ENCODE measurements at places on chromosomes 7 and 10. TPM values are rescaled to one million over a fixed set of nuclear protein-coding genes. Genes with fewer than 3 reads are reported as not detected.

AKR1C1 gene
- 54.5 TPM for total RNA-seq

NRCAM gene
- total RNA-seq: 2.6 TPM

ATP5F1C gene
- 183 TPM for total RNA-seq

ACBD7 gene
- not detected for total RNA-seq

RBM33 gene
- 67.2 TPM for total RNA-seq

RELN gene
- total RNA-seq: 3.7 TPM

GRCh38 chr7:129824291-129825208 lies 128.2 kb downstream of the UBE2H start:
- H3K4me3 ChIP-seq: peak overlapping the region; percentile 79
- DNase-seq: no peak
- peak overlapping the region; percentile 8 for H3K27ac ChIP-seq
- H3K4me1 ChIP-seq: peaks cover 17% of the 10 kb centered on the region
- H3K36me3 ChIP-seq: no peaks in the 10 kb centered on the region

GRCh38 chr10:43939939-43940820 lies 291.5 kb upstream of the ZNF32 start:
- no peaks in the 10 kb centered on the region for H3K27me3 ChIP-seq
- H3K27ac ChIP-seq: no peak overlapping the region
- no peak for DNase-seq
- H3K36me3 ChIP-seq: no peaks in the 10 kb centered on the region
- no peak overlapping the region for H3K4me3 ChIP-seq
- peaks cover 4% of the 10 kb centered on the region for H3K4me1 ChIP-seq

- no peak overlapping the region for H3K27ac ChIP-seq
- H3K4me1 ChIP-seq: no peaks in the 10 kb centered on the region
- H3K27me3 ChIP-seq: no peaks in the 10 kb centered on the region
- DNase-seq: no peak
- H3K4me3 ChIP-seq: no peak overlapping the region
Observed at GRCh38 chr7:81007051-81007450, 88.2 kb upstream of the SEMA3C start.

- H3K27me3 ChIP-seq: no peaks in the 10 kb centered on the region
- H3K36me3 ChIP-seq: no peaks in the 10 kb centered on the region
- peak overlapping the region; percentile 51 for H3K27ac ChIP-seq
- DNase-seq: peak; percentile 75
- H3K4me3 ChIP-seq: peak overlapping the region; percentile 71
- H3K4me1 ChIP-seq: peaks cover 13% of the 10 kb centered on the region
Observed at GRCh38 chr7:100604976-100605911, 3.1 kb downstream of the PCOLCE start.

- H3K27me3 ChIP-seq: no peaks in the 10 kb centered on the region
- H3K27ac ChIP-seq: no peak overlapping the region
- no peak for DNase-seq
Observed at GRCh38 chr7:107551936-107552335, 11.8 kb downstream of the COG5 start.

DNA sequence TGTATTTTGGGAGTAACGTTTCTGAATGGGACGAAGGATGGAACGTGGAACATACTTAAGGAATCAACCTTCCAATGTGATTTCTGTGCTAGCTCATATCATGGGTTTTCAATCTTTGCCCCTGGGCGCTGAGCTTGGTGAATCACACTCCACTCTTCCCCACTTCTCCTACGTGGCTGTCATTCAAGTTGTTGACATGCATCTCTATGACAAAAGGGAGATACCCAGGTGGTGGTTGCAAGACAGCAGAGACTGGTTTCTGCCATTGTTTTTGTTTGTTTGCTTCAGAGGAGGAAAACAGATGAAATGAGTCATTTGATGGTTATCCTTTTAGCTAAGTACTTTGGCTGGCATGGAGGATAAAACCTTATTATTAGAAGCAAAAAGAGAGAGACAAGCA lies 573.9 kb downstream of the GATA3 start:
- no peaks in the 10 kb centered on the region for H3K4me1 ChIP-seq
- no peaks in the 10 kb centered on the region for H3K27me3 ChIP-seq
- H3K27ac ChIP-seq: no peak overlapping the region
- no peaks in the 10 kb centered on the region for H3K36me3 ChIP-seq
- no peak for DNase-seq

DNA sequence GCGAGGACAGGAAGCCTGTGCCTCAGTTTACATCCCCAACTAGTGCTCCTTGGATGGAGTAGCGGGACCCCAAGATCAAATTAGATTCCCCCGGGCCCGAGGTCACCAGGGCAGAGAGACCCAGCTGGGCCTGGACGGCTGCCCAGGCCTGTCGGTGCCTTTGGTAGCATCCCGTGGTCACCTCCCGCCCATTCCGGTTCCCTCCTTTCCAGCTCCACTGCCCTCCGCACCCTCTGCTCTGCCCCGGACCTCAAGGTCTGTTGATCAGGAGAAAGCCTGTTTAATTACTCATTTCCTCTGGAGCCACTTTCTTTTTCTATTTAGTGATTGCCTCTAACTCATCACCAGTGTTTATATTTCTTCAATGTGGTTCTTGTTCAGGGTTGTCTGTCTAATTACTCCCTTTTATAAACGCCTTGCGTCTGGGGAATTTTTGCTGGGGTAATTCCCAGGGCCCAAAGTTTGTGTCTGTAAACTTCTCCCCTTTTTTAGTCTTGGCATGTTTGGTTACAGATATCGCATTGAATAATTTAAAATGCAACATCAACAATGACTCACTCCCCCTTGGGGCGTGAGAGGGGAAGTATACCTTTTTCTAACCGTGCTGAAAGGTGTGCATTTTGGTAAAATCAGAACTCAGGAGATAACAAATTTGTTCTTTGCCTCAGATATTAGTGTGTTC lies 1.9 kb downstream of the FOXK1 start:
- peak overlapping the region; percentile 89 for H3K27ac ChIP-seq
- no peaks in the 10 kb centered on the region for H3K27me3 ChIP-seq
- H3K4me1 ChIP-seq: peaks cover 40% of the 10 kb centered on the region
- peak overlapping the region; percentile 88 for H3K4me3 ChIP-seq
- DNase-seq: peak; percentile 72
- H3K36me3 ChIP-seq: no peaks in the 10 kb centered on the region

DNA sequence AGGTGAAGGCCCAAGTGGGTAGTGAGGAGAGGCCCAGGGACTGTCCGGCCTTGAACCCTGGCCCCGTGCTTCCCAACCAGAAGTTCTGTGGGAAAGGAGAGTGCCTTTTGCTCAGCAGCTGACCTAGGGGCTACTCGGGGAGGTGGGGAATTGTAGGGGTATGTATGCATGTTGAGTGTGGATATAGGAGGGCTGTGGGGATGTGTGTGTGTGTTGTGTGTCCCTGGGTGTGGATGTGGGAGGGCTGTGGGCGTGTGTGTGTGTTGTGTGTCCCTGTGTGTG lies 12.2 kb downstream of the EPHB6 start:
- no peaks in the 10 kb centered on the region for H3K4me1 ChIP-seq
- no peak overlapping the region for H3K27ac ChIP-seq
- no peak for DNase-seq
- no peaks in the 10 kb centered on the region for H3K27me3 ChIP-seq

DNA sequence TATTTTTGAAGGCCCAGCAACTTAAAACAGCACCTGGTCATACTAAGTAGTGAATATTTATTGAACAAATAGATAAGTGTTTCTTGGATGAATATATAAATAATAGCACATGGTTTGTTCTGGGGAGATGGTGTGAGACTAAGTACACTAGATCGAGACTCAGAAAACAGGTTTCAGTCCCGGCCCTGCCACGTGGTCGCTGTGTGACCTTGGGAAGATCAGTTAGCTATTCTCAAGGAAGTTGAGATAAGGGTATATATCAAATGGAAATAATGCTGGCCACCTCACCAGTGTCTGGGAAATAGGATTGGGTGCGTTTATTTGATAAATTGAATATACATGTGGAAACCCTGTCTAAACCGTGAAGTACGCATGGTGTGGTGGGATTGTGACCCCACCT lies 354.6 kb downstream of the SDK1 start:
- no peaks in the 10 kb centered on the region for H3K36me3 ChIP-seq
- H3K27me3 ChIP-seq: no peaks in the 10 kb centered on the region
- DNase-seq: no peak
- no peak overlapping the region for H3K27ac ChIP-seq
- H3K4me1 ChIP-seq: no peaks in the 10 kb centered on the region

DNA sequence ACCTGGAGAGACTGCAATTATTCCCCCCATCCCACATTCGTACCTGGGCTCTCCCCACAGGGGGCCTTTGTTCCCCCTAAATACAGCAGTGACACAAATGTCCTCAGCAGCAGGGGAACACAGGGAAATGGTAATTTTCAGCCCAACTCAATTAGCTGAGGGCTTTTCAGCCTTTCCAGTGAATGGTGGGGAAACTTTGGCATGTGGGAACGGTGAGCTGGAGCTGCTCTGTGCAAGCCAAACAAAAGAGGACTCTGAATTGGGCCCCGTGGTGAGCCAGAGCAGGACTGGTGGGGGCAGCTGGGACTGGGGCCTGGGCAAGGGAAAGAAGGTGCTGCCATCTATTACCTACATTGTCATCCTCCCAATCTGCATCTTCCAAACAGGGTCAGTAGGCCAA lies 51.0 kb downstream of the FBXW4 start:
- H3K27me3 ChIP-seq: no peaks in the 10 kb centered on the region
- H3K36me3 ChIP-seq: peaks cover 52% of the 10 kb centered on the region

GRCh38 chr7:116809636-116810266 lies 52.6 kb upstream of the CAPZA2 start:
- no peak overlapping the region for H3K4me3 ChIP-seq
- no peaks in the 10 kb centered on the region for H3K36me3 ChIP-seq
- no peak overlapping the region for H3K27ac ChIP-seq
- no peaks in the 10 kb centered on the region for H3K27me3 ChIP-seq

DNA sequence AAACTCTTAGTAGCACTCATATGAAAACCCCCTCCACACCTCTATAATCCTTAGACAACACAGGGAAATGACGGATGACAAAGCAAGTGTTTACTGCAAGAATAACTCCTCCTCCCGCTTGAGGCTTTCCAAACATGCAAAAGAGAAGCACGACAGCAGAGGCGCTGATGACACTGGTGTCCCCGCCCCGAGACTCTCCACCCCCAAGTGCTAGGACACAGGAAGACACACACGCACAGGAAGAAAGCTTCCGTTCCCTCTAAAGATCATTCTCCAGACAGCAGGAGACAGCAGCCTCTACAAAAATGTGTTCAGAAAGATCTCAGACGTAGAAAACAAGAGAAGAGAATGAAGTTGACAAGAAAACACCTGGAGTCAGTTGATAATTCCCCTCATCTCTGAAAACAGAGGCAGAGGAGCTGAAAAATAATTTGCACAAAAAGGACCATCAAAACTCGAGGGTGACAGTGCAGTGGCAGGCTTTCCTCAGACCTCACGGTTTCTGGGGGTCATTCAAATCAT lies 90.2 kb downstream of the DLG5 start:
- H3K4me1 ChIP-seq: peaks cover 25% of the 10 kb centered on the region
- peaks cover 55% of the 10 kb centered on the region for H3K36me3 ChIP-seq
- H3K4me3 ChIP-seq: no peak overlapping the region
- H3K27me3 ChIP-seq: no peaks in the 10 kb centered on the region

DNA sequence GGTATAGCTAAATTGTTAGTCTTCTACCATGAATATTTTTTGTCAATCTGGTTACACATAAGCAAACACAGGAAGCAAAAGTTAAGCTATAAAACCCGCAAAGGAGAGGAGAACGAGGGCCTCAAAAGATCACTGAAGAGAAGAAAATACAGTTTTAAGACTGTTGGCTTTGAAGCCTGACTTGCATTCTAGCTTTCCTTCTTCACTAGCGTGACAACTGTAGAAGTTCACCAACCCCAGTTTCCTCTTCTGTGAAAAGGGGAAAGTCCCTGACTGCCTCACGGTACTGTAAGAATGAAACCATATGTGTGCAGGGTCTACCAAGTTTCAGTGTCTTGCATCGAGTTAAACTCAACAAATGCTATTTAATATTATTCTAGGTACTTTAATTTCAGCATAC lies 7.5 kb upstream of the LRRN3 start:
- H3K36me3 ChIP-seq: no peaks in the 10 kb centered on the region
- no peaks in the 10 kb centered on the region for H3K27me3 ChIP-seq
- H3K4me3 ChIP-seq: no peak overlapping the region
- no peak overlapping the region for H3K27ac ChIP-seq

- no peak for DNase-seq
- H3K4me1 ChIP-seq: no peaks in the 10 kb centered on the region
- no peaks in the 10 kb centered on the region for H3K36me3 ChIP-seq
- H3K4me3 ChIP-seq: no peak overlapping the region
Observed at GRCh38 chr10:1434202-1434601, 303.1 kb downstream of the ADARB2 start.

- no peak overlapping the region for H3K27ac ChIP-seq
- H3K27me3 ChIP-seq: no peaks in the 10 kb centered on the region
- peaks cover 4% of the 10 kb centered on the region for H3K4me1 ChIP-seq
- DNase-seq: no peak
- no peak overlapping the region for H3K4me3 ChIP-seq
Observed at GRCh38 chr7:142181966-142182365, 70.4 kb downstream of the MGAM2 start.

DNA sequence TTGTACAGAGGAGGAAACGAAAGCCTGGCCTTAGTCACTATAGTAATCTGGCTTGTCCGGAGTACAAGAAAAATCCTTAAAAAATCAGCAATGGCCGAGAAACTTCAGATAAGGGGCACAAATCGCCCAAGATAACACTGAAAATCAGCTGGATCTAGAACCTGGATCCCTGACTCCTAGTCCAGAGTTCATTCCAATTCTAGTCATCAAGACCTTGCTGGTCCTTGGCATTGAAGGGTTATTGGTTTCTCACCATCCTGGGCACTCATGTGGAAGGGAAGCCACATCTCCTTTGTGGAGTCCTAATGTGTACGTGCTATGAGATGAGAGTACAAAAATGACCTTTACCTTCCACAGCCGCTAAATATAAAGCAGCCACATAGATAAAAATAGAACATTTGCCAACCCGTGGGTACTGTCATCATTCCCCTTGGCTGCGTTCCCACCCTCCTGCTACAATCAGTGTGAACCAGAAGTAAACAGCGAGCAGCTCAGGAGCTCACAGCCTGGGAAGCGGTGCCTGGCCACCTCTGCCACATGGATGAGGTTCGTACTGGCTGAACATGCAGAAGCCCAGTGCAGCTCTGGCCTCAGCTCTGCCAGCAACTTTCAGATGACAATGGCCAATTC lies 116.0 kb upstream of the PDLIM1 start:
- H3K4me1 ChIP-seq: peaks cover 35% of the 10 kb centered on the region
- peak; percentile 61 for DNase-seq
- no peak overlapping the region for H3K4me3 ChIP-seq
- peaks cover 11% of the 10 kb centered on the region for H3K36me3 ChIP-seq
- peak overlapping the region; percentile 10 for H3K27ac ChIP-seq
- no peaks in the 10 kb centered on the region for H3K27me3 ChIP-seq

DNA sequence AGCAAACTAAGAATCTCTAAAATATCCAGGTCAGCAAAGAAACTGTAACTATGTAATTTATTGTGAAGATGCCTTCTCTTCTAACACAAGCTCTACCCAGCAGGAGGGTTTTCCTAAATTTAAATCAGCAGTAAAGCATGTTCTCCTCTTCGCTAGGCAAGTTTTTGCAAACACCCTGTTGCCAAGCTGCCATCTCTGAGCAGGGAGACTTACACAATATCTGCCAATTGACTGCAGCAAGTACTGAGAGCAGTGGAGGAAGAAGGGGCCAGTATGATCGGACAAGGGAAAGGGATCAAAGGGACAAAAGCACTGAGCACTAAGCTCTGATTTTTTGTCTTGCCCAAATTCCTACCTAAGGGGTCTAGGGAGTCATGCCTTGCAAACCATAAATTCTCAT lies 16.0 kb upstream of the LANCL2 start:
- H3K27ac ChIP-seq: no peak overlapping the region
- no peak overlapping the region for H3K4me3 ChIP-seq
- no peaks in the 10 kb centered on the region for H3K27me3 ChIP-seq
- H3K36me3 ChIP-seq: no peaks in the 10 kb centered on the region
- H3K4me1 ChIP-seq: no peaks in the 10 kb centered on the region
- DNase-seq: no peak

- H3K4me1 ChIP-seq: no peaks in the 10 kb centered on the region
- H3K36me3 ChIP-seq: no peaks in the 10 kb centered on the region
- DNase-seq: no peak
- no peak overlapping the region for H3K4me3 ChIP-seq
- no peak overlapping the region for H3K27ac ChIP-seq
Observed at GRCh38 chr10:72821606-72822005, 71.9 kb upstream of the OIT3 start.

All from lower lobe of right lung (tissue), 2 donors.